ENCODE measurements at places on chromosomes 3 and 15.
A peak's percentile ranks its signal among the peaks of the same experiment; 100 is the strongest.

DNA sequence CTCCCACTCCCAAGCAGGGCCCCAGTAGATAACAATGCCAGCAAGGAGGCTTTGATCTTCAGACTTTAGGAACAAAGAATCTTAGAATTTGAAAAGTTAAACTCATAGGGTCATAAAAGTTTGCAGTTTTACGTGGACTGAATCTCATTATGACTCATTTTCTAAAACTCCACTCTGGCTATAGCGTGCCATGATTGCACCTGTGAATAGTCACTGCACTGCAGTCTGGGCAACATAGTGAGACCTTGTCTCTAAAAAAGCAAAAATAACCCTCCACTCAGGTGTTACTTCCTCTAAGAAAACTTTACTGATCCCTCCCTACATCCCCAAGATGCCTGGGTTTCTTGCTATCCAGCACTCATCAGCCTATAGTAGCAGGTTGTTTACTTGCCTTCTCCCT lies 104.5 kb downstream of the IL20RB start:
- no peak for DNase-seq

GRCh38 chr15:63112871-63113270 lies 8.8 kb upstream of the LACTB start:
- DNase-seq, result no peak

DNA sequence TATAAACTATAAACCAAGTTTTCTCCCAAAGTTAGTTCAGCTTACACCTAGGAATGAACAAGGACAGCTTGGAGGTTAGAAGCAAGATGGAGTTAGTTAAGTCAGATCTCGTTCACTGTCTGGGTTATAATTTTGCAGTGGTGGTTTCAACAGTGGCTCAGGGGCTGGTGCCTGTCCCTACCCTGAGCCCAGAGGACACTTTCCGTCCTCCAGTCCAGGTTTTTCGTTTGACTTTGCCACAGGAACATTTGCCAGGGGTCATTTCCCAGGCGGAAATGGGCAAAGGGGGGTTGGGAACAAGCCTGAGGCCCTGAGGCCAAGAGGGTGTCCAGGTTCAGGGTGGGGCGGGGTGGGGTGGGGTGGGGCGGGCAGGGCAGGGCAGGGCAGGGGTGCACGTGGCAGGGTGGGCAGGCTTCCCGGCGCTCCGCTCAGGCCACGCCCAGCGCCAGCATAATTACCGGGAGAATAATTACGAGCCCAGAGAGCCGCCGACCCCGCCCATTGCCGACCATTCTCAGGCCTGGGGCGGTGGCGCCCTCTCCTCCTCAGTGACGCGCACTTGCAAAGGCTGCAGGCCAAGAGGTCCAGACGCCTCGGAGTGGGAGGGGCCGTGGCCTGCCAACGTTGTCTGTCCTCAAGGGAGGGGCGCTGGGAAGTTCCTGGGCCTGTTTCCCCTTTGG lies 70.4 kb downstream of the KLF13 start:
- no peak for DNase-seq

DNA sequence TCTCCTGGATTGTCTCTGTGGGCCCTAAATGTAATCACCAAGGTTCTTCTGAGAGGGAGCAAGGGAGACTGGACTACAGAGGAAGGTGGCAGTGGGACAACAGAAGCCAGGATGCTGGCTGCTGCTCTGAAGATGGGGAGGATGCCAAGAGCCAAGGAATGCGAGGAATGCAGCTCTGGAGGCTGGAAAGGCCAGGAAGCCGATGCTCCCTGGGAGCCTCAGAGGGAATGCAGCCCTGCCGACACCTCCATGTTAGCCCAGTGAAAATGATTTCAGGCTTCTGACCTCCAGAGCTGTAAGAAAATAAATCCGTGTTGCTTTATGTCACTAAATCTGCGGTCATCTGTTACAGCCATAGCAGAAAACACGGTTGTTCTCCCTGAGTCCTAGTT lies 44.1 kb downstream of the UMPS start:
- peak; percentile 65 for DNase-seq

DNA sequence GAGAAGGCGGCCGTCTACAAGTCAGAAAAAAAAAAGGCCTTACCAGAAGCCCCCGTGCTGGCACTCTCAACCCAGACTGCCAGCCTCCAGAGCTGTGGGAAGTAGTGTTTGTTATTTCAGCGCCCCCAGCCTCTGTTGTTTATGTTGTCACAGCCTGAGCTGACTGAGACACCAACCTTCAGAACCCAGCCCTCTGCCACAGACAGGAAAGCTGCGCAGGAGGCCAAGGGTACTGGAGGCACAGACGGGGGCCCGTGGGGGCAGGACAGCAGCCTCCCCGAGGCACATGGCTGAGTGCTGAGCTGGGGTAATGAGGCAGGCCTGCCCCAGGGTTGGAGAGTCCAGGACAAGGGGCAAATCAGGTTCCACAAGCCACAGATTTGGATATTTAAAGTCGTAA lies 33.7 kb downstream of the HCN4 start:
- no peak for DNase-seq

DNA sequence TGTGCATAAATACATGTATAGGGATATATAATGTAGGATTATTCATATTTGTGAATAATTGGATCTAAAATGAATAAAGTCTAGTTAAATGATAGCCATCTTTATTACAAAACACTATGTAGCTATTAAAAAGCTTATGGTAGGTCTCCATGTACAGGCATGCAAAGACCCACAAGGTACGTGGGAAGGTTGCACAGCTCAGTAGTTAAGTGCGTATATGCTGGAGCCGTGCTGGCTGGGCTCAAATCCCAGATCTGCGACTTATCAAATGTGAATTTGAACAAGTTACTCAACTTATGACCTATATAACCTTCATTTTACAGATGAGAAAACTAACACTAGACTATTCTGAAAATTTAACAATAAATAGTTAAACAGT lies 100.6 kb downstream of the MYH15 start:
- no peak for DNase-seq

DNA sequence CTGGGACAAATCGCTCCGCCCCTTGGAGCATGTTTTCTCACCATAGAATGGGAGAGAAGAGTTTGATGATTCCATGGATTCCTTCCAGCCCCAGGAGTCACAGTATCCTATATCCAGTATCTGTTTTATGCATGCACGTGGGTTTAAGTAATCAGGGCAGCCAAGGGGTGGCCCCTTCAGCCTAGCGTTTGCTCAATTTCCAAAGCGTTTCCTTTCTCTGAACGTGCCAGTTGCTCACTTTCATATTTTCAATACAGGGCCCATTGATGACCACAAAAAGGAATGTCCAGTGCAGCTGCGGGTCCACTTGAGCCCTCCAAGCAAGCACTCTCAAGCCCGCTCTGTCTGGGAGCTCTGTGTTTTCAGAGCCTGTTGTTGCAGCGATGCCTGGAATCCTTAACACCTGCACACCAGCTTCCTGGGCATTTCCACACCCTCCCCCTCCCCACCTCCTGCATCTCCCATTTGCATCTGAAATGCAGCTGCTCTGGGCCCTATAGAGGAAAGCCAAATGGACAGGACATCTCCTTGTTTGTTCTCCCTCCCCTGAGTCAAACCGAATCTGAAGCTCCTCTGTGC lies 164.3 kb upstream of the LPP start:
- no peak for DNase-seq

DNA sequence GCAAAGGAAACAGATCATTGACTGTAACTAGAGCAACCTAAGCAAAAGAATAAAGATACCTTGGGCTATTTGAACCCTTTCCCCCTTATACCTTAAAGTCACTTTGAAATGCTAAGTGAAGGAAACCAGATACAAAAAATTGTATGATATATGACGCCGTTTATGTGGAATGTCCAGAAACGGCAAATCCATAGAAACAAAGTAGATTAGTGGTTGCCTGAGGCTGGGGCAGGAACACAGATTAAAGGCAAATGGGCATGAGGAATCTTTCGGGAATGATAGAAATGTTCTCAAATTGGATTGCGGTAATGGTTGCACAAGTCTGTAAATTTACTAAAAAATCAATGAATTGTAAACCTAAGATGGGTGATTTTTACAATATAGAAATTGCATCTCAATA lies 160.1 kb upstream of the CCDC54 start:
- DNase-seq, result peak; percentile 74
